ENCODE measurements at places on chromosomes 1 and 21. TPM values are rescaled to one million over a fixed set of nuclear protein-coding genes. Genes with fewer than 3 reads are reported as not detected.

PEAR1 gene
- 33.2 TPM for total RNA-seq

IFNLR1 gene
- total RNA-seq: 3.6 TPM

ADORA3 gene
- total RNA-seq: 0.88 TPM

OVAAL gene
- not detected for total RNA-seq

PIP5K1A gene
- total RNA-seq: 70.8 TPM

HOOK1 gene
- 26.1 TPM for total RNA-seq

AMY1A gene
- total RNA-seq: not detected

AVPR1B gene
- 0.53 TPM for total RNA-seq

CD1C gene
- 1.3 TPM for total RNA-seq

INKA2 gene
- 10.5 TPM for total RNA-seq

SPRTN gene
- 11.7 TPM for total RNA-seq

PLA2G5 gene
- total RNA-seq: not detected
